Globus pallidus (tissue), 1 donor: ENCODE measurements at places on chromosomes 6 and 20.
A peak's percentile ranks its signal among the peaks of the same experiment; 100 is the strongest.

GRCh38 chr20:4546342-4546741, 175.4 kb upstream of the PRND start:
- DNase-seq: no peak

- no peak for DNase-seq
These were observed 157.3 kb downstream of the TBXT start for GRCh38 chr6:166010136-166010960.

DNA sequence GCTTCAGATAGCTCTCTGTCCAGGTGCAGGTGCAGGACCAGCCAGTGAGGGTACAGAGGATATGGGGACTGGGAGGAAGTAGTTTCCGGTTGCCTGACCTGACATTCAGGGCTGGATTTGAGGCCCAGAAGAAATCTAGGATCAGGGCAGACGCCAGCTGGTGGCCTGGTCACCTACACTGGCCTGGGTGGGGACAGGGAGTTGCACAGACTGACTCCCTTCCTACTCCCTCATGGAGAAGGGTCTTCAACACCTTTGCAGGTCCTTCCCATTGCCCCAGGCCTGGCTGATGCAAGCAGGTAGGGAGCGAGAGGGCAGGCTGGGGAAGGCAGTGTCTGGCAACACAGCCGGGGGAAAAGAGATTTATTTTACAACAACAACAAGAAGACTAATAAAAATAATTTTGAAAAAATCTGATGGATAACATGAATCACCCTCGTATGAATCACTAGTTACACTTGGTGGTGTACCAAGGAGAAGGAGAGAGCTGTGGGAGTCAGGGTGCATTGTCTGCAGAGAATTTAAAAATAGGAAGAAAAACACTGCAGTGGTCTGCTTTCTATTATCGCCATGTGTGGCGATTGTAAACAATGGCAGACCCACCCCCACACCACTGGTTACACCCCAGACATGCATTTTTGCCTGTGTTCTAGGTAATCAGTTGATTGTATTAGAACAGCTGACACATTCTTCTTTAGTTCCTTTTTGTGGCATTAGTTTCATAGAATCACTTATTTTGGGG, 62.3 kb upstream of the SNX9 start:
- no peak for DNase-seq

DNA sequence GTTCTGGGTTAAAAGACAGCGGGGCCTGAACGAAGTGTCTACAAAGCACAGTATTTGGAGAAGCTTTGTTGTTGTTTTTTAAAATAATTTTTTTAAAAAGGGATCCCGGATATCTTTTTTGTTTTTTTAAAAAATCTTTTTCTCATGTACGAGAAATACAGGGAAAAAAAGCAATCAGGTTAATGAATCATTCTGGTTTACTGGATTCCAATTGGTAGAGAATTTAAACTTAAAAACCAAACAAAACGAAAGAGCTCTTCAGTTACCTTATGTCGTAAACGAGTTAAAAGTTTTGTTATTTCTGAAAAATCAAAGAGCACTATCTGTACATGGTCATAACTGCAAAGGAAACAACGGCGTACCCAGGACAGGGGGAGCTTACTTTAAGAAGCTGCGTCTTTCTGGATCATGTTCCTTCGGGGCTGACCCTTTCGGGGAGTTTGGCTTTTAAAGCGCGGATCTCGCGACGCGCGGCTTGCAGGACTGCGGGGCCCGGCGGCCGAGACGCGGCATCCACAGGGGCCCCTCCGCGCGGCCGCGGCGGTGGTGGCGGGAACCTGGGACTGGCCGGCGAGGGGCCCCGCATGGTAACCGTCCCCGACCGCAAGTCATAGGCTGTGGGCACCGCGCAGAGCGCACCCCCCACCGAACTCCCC, 927 bp downstream of the IL20RA start:
- DNase-seq: peak; percentile 8
